Renal pelvis (tissue), 12 donors: ENCODE measurements at places on chromosomes 3 and 15. TPM values are rescaled to one million over a fixed set of nuclear protein-coding genes. Genes with fewer than 3 reads are reported as not detected.

GOLGA8Q gene
- 0.78 TPM for polyA plus RNA-seq

GABRA5 gene
- 0.27 TPM for polyA plus RNA-seq

IFT122 gene
- polyA plus RNA-seq, result 61.8 TPM

DUOXA2 gene
- not detected for polyA plus RNA-seq
